Activated gamma-delta T cell treated with Interleukin-2 at 50 U/mL for 16 hours (primary cell): ENCODE measurements at places on chromosomes 5 and 9.

GRCh38 chr5:20041326-20042274 lies 53.6 kb upstream of the CDH18 start:
- no peak for DNase-seq

- DNase-seq = no peak
These were observed 43.0 kb downstream of the USP20 start for GRCh38 chr9:129878291-129878690.

- DNase-seq = no peak
These were observed 64.1 kb downstream of the PLAC8L1 start for GRCh38 chr5:146041180-146041789.

- DNase-seq = no peak
These were observed 35.0 kb downstream of the NACC2 start for GRCh38 chr9:136059851-136060670.

- DNase-seq = no peak
These were observed 182.0 kb downstream of the LURAP1L start for GRCh38 chr9:12956805-12957204.
